ENCODE measurements at places on chromosomes 16 and 17.

DNA sequence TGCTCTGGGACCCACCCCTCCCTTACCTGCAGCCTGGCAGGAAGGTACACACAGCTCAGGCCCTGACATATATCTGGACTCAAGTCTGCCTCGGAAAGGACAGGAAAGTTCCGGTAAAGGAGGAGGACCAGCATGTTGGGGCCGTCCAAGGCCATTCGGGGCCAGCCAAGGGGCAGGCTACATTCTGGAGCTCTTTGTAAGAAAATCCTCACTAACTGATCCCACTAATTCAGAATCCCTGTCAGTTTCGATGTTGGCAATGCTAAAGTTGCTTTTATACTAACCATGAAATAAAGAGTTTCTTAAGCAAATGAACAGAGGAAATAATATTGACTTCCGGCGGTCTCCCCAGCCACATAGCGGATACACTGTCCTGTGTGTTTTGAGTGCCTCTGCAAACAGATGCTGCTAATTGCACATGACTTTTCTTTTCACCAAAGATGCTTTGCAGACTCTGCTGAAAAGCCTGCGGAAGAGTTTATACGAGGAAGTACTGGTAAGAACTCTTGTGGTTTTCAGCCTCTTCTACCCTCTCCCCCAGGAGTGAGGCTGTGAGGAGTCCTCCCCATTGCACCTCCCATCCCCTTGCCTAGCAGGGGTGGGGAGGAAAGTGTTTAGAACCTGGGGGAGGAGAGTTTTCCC is 54.8 kb downstream of the PLXDC1 start:
- DNase-seq: no peak

GRCh38 chr16:17303101-17303500 is 167.7 kb downstream of the XYLT1 start:
- no peak for DNase-seq

- no peak for DNase-seq
Observed at GRCh38 chr17:29022074-29022473, 16.2 kb upstream of the SEZ6 start.

DNA sequence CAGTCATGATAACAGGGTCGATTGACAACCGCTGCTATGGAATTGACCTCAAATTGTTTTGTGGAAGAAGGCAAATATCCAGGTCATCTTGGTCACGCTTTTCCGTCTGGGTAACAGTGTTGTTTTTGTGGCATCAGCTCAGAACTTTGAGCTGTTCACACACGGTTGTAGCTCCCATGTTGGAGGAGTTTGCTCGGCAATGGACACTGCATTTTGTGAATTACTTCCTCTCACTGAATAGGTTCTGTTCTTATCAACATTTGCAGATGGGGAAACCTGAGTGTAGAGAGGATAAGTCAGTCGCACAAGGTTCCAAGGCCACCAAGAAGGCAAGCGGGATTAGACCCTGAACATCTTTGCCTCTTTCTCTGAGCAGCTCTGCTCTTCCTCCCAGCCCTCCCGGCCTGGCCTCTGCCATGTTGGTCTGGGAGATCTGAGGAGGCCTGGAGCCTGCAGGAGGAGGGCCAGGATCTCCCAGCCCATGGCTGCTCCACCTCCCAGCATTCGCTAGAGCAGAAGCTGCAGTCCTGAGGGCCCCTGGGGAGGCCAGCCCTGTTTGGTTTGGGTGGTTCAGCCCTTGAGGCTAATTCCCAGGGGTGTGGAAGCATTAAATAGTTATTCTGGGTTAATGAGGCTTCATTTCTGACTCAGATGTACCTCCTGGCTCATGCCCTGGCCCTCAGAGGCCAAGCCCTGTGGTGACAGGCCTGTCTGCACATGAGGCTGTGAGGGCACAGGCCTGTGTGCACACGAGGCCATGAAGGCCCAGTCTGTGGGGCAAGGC is 154.1 kb upstream of the PLCG2 start:
- peak; percentile 62 for DNase-seq

DNA sequence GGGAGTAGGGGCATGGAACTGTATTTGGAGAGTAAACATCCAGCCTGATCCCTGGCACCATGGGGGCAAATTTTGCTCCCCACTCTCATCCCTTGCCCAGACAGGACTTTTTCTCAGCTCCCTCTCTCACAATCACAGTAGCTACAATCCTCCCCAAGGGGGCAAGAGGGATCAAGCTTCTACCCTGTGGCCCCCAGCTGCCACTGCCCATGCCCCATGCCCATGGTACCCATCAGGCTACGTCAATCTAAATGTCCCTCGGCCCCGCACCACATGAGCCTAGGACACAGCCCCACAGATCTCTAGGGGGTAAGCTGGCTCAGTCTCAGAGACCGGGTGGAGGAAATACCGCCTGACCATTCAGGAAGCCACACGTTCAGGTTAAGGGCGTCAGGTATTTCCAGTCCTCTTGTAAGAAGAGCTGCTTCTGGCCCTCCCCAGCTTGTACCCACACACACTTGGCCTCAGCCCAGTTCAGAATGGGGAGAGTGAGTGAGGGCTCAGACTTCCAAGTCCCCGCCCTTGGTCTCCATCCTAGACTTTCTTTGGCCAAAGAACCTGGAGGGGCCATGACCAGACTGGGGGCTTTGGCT is 1.8 kb downstream of the CACNB1 start:
- peak; percentile 91 for DNase-seq

- no peak for DNase-seq
Observed at GRCh38 chr16:65819136-65819898, 547.2 kb upstream of the CDH5 start.

GRCh38 chr17:4789701-4789950 is 862 bp downstream of the GLTPD2 start:
- no peak for DNase-seq

- DNase-seq: no peak
Observed at GRCh38 chr17:78947235-78948149, 22.3 kb upstream of the TIMP2 start.

DNA sequence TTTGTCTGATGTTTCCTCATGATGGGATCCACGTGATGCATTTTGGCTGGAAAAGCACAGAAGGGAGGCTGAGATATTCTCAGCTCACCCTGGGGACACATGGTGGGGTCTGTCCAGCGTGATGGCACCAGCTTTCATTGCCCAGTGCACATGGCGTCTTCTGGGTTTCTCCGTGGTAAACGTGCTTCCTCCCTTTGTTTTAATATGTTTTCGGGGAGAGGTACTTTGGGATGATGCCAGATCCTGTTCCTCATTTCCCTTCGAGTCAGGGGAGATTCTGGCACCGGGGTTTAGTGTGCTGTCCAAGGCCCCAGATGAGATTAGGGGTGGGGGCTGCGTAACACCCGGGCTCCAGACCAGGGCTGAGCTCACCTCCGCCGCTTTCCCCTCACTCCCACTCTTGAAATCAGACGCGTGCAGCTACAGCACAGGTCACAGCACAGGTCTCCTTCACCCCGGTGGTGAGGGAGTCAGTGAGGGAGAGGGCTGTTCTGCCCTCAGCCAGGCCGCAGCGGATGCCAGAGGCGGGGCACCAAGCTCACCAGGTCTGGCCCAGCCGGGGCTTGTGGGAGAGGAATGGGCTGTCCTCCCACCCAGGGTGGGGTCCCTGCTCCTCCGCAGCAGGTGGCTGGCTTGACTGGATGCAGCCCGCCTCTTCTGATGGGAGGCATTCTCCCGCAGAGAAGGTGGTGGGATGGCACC is 33.9 kb downstream of the COX4I1 start:
- no peak for DNase-seq

GRCh38 chr17:43360376-43360738 is 38.4 kb upstream of the ARL4D start:
- peak; percentile 65 for DNase-seq

DNA sequence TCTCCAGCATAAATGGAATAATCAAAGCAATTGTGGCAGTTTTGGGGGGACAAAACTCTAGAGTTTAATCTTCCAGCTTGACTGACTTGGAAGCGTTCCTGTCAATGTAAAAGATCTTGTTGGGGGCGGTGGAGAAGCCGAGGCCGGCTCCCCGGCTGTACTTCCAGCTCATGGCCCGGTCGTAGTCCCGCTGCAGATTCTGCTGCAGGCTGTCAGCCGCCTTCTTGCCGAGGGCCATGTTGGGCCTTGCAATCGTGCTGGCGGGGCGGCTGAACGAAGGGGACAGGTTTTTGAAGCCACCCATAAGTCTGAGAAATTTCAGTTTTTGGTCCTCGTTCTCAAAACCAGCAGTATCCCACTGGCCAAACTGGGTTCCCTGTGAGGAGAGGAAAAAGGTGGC is 11.2 kb downstream of the KNOP1 start:
- no peak for DNase-seq

GRCh38 chr17:39752241-39752881 is 14.6 kb downstream of the GRB7 start:
- DNase-seq: no peak

- no peak for DNase-seq
Observed at GRCh38 chr17:57555636-57556175, 189.4 kb downstream of the CCDC182 start.

DNA sequence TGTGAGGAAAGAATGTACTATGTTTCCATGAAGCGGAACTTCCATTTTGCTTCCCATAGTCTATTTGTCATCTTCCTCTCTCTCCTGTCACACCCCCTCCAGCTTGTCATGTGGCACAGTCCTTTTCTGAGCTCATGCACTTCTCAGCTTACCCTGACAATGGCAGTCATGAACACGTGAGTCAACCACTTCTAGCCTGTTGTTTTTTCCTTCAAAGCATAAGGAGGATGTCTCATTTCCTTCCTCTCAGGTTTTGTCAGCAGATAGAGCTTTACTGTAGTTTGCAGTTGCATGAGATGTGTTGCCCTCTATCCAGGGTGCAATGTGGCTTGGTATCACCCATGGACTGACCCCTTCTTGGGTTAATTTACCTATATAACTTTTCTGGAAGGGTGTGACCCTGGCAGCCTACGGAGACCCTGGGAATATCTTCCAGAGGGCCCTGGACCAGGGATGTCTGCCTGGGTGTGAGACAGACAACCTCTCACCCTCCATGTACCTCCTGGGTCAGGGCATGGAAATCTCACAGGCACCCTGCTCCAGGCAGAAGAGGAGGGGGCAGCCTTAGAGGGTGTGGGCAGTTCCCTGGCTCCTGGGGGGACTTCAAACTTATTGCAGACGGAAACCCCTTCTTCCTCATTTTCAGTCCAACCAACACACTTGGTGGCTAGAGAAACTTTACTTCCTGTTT is 4.0 kb upstream of the ZNF267 start:
- peak; percentile 75 for DNase-seq

GRCh38 chr17:57486882-57487301 is 230.6 kb downstream of the MSI2 start:
- DNase-seq: no peak

- DNase-seq: peak; percentile 98
Observed at GRCh38 chr17:77420804-77421629, 280.2 kb downstream of the SEC14L1 start.

DNA sequence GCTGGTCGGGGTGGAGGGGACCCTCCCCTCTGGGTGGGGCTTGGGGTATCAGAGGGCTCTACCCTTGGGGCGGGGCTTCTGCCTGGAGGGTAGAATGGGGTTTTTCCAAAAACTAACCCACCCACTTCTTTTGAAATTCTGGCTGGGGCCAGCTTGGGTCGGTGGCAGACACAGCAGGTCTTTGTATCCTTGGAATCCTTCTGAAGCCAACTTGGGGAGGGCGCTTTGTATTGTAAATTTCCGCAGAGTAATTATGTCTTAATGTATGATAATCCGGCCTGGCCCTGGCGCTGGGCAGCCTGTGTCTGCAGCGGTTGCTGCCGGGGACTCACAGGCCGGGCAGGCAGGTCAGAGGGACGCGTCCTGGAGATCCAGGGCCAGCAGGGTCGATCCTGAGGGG is 33.9 kb upstream of the GSE1 start:
- no peak for DNase-seq

GRCh38 chr16:71846431-71846830 is 655 bp downstream of the ATXN1L start:
- DNase-seq: peak; percentile 9

DNA sequence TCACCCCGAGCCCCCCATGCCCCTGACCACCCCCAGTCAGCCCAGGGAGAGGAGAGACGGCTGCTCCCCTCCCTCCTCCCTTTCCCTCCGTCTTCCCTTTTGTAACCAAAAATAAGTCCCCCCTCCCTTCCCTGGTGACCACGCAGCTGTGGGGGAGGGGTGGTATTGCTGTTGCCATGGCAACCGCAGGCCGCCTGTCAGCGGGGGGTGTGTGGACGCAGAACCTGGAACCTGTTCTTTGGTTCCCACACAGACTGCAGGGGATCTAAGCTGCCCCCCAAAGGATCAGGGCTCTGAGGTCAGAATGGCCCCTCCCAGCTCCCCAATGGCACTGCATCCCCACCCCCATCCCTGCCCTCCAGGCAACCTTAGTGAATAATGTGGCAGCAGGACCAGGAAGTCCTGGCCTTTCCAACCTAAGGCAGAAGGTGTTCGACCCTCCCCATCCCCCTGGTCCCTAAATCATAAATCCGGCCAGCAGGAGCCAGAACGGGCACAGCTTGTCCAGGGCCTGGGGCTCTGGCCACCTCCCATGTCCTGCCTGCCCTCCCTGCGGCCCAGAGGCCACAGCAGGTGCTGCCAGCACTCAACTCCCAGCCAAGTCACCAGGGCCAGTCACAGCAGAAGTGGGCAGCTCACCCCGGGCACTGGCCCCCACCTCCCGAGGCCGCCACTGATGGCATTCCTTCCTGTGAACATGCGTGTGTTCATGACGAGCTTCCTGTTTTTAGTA is 12.0 kb downstream of the CA4 start:
- peak; percentile 59 for DNase-seq

GRCh38 chr17:17685775-17686291 is 4.6 kb downstream of the RAI1 start:
- no peak for DNase-seq

DNA sequence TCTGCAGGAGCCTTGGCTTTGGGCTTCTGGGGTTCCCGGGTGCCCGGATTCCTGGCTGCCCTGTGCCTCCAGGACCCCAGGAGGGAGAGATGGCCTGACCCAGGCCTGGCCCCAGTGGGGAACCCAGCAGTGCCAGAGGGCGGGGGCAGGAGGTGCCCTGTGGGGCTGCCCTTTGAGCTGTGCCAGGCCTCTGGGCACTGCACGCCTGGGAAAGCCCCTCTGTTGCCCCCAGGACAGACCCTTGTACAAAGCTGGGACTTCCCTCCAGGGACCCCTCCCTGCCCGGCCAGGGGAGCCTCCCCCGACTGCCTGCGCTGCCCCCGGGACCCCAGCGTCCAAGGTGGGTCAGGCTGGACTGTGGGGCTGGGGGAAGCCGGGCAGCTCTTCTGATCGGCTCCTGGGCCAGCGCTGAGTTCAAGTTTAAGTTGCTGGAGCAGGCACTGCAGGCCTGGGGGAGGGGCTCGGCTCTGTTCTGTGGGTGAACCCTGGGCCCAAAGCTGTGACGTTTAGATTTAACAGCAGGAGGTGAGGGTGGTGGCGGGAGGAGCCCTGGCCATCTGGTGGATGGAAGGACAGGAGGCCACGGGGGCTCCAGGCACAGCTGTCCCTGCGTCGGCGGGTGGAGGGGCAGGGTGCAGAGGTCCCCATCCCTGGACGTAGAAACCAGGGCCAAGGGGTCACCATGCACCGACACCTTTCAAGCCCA is 27.6 kb upstream of the C1QTNF8 start:
- DNase-seq: no peak
